Stimulated activated CD8-positive, alpha-beta memory T cell treated with anti-CD3 and anti-CD28 coated beads, Interleukin-4, amount 100 ng/mL, for 1 hour (primary cell): ENCODE measurements at places on chromosomes 3 and 15.

DNA sequence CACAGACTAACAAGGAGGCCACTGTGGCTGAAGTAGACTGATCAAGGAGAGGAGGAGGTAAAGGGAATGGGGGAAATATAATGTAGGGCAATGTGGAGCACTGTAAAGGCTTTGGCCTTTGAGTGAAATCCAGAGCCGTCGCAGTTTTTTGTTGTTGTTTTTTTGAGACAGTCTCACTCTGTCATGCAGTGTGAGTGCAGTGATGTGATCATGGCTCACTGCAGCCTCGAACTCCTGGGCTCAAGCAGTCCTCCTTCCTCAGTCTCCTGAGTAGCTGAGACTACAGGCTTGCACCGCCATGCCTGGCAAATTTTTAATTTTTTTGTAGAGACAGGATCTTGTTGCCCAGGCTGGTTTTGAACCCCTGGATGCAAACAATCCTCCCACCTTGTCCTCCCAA is 32.2 kb downstream of the PPP4R2 start:
- DNase-seq = no peak

DNA sequence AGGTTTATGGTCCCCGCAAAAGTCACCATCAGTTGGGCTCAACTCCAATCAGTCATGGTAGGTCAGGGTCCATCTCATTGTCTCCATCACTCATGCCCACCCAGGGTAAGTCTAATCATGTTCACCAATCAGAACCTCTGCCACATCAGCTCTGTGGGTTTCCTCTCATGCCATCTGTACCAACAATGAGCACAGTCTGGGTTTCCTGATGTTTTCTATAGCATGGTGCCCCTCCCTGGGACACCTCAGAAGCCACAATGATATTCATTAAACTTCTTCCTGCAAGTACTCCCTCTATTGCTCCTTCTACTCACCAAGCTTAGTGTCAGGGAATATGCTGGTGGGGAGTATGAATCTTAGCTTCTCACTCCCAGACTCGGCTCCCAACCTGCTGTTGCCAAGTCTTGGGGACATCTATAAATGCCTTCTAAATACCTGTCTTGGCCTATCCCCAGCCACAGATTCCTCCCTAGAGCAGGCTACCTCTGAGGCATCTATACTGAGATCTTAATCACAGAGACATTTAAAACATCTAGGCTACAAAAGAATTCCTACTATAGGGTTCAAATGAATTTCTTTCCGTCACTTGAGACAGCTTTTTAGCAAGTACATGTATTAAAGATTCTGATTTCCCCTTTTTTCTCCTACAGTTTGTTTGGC is 5.0 kb upstream of the CCR2 start:
- DNase-seq = no peak

- no peak for DNase-seq
Observed at GRCh38 chr3:46491089-46492070, 6.4 kb upstream of the RTP3 start.

DNA sequence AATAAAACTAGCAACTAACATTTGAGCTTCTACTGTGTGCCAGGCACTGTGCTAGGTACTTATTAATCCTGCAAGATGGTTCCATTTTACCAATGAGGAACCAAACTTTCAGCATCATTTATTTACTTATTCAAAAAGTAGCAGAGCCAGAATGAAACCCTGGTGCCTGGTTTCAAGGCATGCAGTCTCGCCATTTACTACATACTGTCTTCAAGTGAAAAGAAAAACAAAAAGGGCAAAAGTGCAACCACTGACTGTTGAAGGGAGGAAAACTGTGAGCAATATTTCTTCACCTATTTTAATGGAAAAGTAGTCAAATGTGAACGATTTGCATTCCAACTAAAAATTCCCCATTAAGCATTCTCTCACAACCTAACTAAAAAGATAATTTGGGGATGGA is 8.7 kb downstream of the DCUN1D1 start:
- DNase-seq = no peak
